ENCODE measurements at places on chromosomes 1 and 21.

DNA sequence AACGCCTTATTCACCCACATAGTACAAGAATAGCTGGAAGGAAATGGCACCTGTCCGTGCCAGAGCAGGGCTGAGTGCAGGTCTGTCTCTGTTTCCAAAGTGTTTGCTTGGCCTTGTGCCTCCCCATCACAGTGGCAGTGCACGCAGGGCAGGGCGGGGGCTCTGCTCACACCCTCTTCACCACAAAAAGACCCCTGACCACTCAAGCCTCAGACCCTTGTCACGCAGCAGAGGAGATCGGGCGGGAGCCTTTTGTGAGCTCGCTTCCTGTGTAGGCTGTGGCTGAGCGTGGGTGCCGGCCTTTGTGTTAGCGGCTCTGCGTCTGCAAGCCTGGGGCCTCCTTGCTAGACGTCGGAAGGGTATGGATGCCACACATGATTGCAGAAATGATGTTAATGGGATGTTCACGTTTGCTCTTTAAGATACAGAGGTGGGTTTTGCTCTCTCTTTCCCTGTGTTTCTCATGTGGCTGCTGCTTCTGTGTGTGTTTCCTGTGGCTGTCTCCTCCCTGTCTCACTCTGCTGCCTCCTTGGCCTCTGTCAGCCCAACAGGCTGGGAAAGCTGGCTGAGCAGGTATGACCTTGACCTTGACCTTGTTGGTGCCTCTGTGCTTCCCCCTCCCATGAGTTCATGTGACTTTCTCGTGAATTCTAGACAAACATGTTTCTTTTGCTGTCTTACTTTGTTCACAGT lies 45.4 kb downstream of the S100B start:
- peak overlapping the region; percentile 76 for H3K4me3 ChIP-seq
- H3K27ac ChIP-seq = peak overlapping the region; percentile 93
- no peaks in the 10 kb centered on the region for H3K27me3 ChIP-seq
- peaks cover 26% of the 10 kb centered on the region for H3K4me1 ChIP-seq

DNA sequence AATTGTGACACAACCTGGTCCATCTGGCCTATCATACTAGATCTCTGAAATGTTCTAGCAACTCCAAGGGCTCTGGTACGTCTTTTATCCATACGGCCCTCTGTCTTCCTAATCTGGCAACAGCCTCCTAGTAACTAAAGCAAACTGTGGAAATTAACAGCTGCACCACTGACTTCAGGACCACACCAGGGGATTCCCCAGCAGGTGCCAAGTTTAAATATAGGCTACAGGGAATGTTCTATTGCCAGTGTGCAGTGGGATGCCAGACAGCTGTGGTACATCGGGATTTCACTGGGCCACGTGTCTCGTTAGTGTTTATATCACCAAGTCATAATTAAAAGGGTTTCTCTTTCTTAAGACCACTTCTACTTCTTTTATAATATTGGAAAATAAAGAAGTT lies 94.3 kb downstream of the RGS2 start:
- no peak for DNase-seq
- no peaks in the 10 kb centered on the region for H3K4me1 ChIP-seq
- no peak overlapping the region for H3K4me3 ChIP-seq
- no peaks in the 10 kb centered on the region for H3K36me3 ChIP-seq

- no peaks in the 10 kb centered on the region for H3K4me1 ChIP-seq
- peaks cover 38% of the 10 kb centered on the region for H3K27me3 ChIP-seq
- no peak overlapping the region for H3K4me3 ChIP-seq
- no peaks in the 10 kb centered on the region for H3K36me3 ChIP-seq
- H3K27ac ChIP-seq = no peak overlapping the region
Measured at GRCh38 chr1:175865041-175865766, 121.8 kb upstream of the TNR start.

DNA sequence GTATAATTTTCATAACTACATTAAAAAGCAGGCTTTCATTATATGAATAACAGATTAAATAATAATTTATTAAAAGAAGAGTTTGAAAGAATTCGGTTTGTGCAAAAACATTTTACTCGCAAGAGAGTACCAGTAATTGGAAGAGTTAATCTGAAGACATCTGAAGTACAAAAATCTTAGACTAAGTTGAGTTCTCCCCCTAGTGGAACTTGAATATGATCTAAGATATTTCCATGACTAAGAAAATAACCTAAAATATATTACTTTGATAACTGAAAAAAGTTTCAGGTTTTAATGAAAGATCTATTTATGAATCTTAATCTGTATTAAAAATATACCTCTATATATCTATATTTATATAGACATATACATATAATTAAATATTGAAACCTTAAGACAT lies 112.5 kb upstream of the GFI1 start:
- no peak overlapping the region for H3K27ac ChIP-seq
- H3K27me3 ChIP-seq = no peaks in the 10 kb centered on the region
- H3K4me1 ChIP-seq = no peaks in the 10 kb centered on the region

GRCh38 chr1:153881751-153882150 lies 41.0 kb downstream of the GATAD2B start:
- H3K36me3 ChIP-seq = peaks cover 28% of the 10 kb centered on the region
- H3K27ac ChIP-seq = no peak overlapping the region
- H3K4me3 ChIP-seq = no peak overlapping the region
- H3K27me3 ChIP-seq = no peaks in the 10 kb centered on the region
- DNase-seq = no peak
- H3K4me1 ChIP-seq = peaks cover 8% of the 10 kb centered on the region

DNA sequence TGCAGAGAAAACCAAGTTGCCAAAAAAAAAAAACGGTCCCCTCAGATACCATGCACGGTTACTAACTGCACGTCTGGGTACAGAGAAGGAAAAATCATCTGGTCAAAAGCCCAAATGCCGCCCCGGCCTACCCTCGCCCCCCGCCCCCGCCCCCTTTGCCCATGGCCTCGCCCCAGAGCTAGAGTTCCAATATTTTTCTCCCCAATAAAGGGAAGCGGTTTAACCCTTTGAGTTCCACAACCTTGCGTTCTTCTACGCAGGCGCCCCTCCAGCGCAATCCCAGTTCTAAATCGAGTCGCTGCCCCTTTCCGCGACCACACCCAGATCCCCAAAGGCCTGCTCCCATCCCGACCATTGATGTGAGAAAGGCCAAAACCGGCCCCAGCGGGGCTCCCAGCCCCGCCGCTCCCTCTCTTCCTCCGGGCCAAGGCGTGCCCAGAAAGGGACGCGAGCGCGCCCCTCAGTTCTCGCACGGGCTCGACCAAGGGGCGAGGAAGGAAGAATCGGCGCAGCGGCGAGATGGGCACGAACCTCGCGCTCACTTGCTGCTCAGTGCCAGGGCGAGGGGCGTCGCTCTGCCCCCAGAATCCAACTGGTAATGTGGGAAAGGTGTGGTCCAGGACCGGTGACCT lies 797 bp downstream of the WDR47 start:
- DNase-seq = no peak
- peak overlapping the region; percentile 84 for H3K4me3 ChIP-seq
- peaks cover 4% of the 10 kb centered on the region for H3K4me1 ChIP-seq
- peaks cover 27% of the 10 kb centered on the region for H3K36me3 ChIP-seq
- H3K27me3 ChIP-seq = no peaks in the 10 kb centered on the region
- H3K27ac ChIP-seq = peak overlapping the region; percentile 94

DNA sequence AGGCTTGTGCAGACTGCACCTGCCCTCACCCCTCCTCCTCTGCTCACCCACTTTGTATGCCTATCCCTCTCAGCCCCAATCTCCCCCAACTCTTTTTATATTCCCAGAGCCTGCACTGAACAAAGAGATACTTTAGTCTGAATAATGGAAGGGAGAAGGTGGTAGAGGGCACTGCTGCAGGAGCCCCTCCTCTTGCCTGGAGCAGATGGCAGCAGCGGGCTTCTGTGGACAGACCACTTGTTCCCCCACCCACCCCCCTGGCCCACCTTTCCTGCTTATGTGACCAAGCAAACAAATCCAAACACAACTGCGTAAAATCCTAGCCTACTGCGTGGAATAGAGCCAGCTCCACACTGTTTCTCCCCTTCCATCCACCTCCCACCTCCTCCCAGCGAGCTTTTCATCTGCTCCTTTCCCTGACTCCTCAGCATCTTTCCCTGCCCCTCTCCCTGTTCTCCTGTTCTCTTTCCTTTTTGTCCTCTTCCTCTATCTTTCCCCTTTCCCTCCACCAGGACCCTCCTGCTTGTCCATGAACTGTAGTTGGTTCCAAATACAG lies 27.5 kb downstream of the RGS8 start:
- no peaks in the 10 kb centered on the region for H3K36me3 ChIP-seq
- H3K4me1 ChIP-seq = no peaks in the 10 kb centered on the region
- H3K27me3 ChIP-seq = peaks cover 11% of the 10 kb centered on the region
- no peak for DNase-seq
